Left ventricle myocardium inferior (tissue), 1 donor: ENCODE measurements at places on chromosomes 5 and 9. TPM values are rescaled to one million over a fixed set of nuclear protein-coding genes. Genes with fewer than 3 reads are reported as not detected.

DPYSL3 gene
- 20.7 TPM for total RNA-seq

GRCh38 chr9:13513286-13513685 lies 233.8 kb upstream of the MPDZ start:
- H3K4me3 ChIP-seq: no peak overlapping the region
- H3K27ac ChIP-seq: peak overlapping the region; percentile 84
- no peak for DNase-seq
- H3K27me3 ChIP-seq: no peaks in the 10 kb centered on the region
- peaks cover 24% of the 10 kb centered on the region for H3K4me1 ChIP-seq
- no peaks in the 10 kb centered on the region for H3K36me3 ChIP-seq

PAEP gene
- total RNA-seq: not detected

GRCh38 chr5:134143431-134143830 lies 28.9 kb downstream of the TCF7 start:
- H3K27me3 ChIP-seq: no peaks in the 10 kb centered on the region
- no peak overlapping the region for H3K4me3 ChIP-seq
- H3K27ac ChIP-seq: no peak overlapping the region
- H3K4me1 ChIP-seq: peaks cover 51% of the 10 kb centered on the region
- peaks cover 50% of the 10 kb centered on the region for H3K36me3 ChIP-seq

SLC25A48 gene
- not detected for total RNA-seq

SPINK13 gene
- not detected for total RNA-seq

GRCh38 chr9:8648271-8648845 lies 848.8 kb upstream of the DMAC1 start:
- H3K4me1 ChIP-seq: peaks cover 10% of the 10 kb centered on the region
- H3K4me3 ChIP-seq: no peak overlapping the region
- H3K36me3 ChIP-seq: no peaks in the 10 kb centered on the region
- no peak for DNase-seq
- H3K27me3 ChIP-seq: no peaks in the 10 kb centered on the region

- H3K4me3 ChIP-seq: no peak overlapping the region
- no peaks in the 10 kb centered on the region for H3K4me1 ChIP-seq
- no peak for DNase-seq
- no peak overlapping the region for H3K27ac ChIP-seq
- H3K27me3 ChIP-seq: no peaks in the 10 kb centered on the region
Observed at GRCh38 chr5:96075579-96076289, 114.1 kb upstream of the ELL2 start.
